ENCODE measurements at places on chromosomes 2 and 18.

GRCh38 chr2:235053651-235054050 is 101.8 kb downstream of the SH3BP4 start:
- no peak for DNase-seq

- no peak for DNase-seq
Observed at GRCh38 chr2:163265562-163265961, 427.0 kb upstream of the KCNH7 start.

DNA sequence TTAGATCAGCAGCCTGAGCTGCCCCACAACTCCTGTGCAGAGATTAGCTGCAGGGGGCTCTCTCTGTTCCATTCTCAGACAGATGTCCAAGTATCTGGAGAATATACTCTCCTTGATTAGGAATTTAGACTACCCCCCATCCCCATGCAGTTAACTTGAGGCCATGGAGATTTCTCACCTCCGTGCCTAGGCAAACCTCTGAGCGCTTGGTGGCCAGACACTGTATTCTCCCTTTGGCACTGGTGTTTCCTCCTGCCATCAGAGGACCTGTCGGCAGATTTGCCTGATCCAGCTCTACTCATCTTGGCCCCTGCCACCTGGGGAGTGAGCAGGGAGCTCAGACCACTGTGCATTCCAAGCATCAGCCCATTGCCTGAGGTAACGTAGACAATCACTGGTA is 48.3 kb downstream of the ZNF804A start:
- no peak for DNase-seq

DNA sequence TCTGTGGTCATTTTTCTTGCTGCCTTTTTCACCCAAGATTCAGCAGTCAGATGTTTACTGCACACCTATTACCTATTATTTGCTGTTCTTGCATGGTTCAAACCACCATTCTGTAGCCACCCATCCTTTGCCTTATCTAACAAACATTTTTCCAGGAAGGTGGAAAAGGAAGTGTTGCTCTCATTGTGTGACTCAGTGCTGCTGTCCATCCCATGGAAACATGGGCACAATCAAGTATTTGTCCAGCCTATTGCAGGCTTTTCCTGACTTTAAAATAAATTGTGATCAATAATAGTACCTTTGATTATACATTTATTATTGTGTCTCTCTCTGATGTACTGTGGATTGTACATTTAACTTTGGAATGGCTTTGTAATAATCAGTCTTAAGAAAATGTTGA is 53.2 kb downstream of the USP14 start:
- no peak for DNase-seq

DNA sequence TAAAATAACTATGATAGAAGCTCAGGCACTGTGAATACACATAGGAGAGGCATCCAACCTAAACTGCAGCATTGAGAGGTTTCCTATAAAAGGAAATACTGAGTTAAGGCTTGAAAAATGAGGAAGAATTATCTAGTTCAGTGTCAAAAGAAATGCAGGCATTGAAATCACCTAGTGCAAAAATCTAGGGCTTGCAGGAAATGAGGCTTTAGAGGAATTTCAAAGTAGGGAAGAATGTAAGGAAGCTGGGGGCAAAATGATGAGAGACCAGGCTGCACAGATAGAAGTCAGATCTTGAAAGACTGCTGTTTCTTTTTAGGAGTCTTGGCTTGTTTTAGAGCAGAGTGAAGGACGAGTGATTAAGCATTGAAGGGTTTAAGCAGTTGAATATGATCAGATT is 28.1 kb upstream of the SCYGR2 start:
- DNase-seq = no peak

DNA sequence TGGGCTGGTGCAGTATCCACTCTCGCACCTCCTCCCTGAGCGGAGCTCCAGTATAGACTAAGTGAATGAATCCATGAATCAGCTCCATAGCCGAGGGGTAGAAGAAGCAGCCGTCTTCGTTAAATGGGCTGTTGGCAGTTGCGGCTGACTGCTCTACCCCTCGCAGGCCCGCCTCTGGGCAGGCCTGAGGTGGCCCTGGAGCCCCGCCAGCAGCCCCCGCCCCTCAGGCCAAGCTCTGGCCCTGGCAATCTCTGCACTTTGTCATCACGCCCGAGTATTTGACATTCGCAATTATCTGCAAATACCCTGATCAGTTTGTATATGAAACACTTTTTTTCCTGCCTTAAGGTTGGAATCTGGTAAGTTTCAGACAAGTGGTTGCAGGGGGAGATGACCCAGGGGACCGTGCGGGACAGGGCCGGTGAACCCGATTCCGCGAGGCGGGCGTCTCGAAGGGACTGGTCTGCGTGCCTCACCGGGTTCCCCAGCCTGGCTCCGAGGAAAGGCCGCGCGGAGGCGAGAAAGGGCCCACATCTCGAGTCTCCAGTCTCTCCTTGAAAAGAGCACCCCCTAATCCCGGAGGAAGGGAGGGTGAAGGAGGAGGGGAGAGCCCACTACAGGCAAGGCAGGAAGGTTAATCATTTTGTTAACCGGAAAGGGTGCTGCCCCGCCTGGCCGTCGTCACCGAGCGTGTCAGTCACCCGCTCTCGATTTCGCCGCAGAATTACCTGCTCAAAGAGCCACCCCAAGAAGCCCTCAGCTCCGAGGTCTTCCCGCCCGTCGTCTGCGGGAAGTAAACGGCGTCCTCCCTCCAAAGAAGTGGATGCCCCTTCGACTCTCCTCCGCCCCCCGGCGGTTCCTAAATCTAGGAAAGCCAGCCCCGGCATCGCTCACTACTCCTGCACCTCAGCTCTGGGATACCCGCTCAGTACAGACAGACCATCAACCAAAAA is 11.1 kb upstream of the SATB2 start:
- DNase-seq = peak; percentile 29

GRCh38 chr2:191754103-191754502 is 76.2 kb downstream of the NABP1 start:
- DNase-seq = no peak

- DNase-seq = no peak
Observed at GRCh38 chr2:150480241-150480640, 7.2 kb downstream of the RND3 start.

GRCh38 chr2:10316860-10317259 is 14.2 kb downstream of the HPCAL1 start:
- DNase-seq = no peak

- DNase-seq = no peak
Observed at GRCh38 chr2:37457401-37457901, 113.0 kb downstream of the QPCT start.

DNA sequence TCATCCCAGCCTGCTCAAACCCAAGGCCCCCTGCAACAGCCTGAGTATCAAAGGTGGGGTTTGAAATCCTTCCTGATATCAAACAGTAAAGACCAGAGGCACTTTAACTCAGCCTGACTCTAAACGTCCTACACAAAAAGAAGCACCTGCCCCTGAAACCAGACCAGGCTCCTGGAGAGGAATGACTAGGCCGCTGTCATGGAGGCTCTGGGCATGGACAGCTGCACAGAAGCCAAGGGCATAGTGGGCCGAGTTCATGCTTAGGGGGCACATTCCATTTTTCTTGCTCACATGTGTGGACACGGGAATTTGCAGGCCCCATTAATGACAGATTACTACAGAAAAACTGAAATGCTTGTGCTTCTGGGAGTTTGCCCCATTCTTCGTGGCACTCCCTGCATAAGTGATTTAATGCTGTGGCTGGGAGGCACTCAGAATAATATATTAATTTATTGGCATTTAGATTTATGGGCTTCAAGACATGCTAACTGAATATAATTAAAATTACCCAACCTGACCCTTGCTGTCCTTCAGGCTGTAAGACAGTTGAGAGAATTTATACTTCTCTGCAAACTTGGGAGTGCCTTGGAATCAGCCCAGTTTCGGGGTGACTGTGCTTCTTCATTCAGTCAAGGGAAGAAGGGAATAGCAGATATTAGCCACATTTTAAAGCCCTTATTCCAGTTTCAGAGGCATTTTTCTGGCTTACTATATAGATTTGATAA is 105.5 kb downstream of the GYPC start:
- no peak for DNase-seq

GRCh38 chr2:204108781-204109295 is 172.3 kb downstream of the ICOS start:
- DNase-seq = no peak

DNA sequence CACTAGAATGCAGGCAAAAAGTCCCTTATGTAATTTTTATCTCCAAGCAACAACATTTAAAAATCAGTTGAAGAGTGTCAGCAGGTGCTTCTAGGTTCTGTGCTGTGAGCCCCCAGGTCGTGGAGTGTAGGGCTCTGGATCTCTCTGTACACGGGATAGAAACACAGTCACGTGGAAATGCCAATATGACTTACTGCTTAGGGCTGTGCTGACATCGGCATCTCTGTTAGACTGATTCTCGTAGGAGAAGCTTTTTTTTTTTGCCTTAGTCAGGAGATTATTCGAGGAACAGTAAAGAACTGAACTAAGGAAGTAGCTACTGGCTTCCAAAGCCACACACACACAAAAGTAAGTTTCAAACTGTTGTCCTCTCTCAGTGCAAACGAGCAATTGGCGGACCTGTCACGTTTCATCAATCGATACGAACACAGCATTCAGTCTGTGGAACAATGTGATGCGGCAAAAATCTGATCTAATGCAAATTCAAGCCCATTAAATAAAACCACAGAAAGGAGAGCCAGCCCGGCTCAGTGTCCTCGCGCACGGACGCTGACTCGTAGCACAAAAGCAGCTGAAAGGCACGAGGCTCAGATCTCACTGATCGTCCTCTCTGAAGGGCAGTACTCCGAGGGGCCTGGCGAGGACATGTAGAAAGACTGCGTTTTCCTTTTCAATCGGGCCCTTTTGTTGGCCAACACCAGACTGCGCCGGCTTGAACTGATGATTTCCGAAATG is 41.5 kb downstream of the PRELID3A start:
- DNase-seq = no peak

DNA sequence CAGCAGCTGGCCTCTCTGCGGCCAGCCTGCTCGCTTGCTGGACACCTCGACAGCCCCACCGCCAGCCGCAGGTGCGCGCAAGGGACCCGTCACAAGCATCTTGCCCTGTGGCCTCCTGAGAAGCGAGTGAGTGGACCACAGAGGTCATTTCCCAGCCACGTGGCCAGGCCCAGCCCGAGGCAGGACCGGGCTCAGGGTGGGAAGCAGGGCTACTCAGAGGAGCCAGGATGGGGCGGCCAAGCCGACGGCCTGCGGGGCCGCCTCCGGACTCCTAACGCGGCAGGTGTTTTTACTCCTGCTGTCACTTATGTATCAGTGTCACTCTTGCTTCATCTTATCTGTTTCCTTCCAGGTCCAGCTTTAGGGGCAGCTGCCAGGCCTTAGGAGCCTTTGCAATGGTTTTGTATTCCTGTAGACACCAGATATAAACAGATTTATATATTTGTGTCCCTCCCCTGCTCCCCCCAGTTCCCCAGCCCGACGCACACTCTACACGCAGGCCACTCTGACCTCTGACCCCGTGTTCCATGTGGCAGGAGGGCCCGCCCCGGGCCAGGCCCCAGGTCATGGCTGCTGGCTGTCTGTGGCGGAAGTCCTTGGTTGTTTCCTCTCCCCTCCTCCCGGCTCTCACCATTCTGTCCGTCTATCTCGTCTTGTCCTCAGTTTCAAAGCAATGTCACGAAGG is 236.4 kb downstream of the ATAD2B start:
- no peak for DNase-seq

DNA sequence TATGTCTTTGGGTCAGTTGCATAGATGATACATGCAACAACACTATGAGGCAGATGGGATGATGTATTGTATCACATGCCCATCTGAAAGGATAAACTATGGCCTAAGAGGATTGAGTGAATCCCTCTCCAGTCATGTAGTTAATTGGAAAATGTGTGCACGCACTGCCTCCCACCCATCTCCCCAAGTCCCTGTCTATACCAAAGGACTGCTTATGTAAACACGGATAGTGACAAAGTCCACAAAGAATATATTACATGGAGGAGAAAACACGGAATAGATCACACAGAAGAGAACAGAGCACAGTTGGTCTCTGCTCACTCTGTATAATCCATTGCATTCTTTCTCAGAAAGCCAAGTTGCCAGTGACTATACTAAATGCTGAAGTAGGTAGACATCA is 82.4 kb downstream of the NCKAP5 start:
- DNase-seq = no peak

GRCh38 chr2:159164457-159164911 is 122.0 kb downstream of the WDSUB1 start:
- DNase-seq = peak; percentile 77

DNA sequence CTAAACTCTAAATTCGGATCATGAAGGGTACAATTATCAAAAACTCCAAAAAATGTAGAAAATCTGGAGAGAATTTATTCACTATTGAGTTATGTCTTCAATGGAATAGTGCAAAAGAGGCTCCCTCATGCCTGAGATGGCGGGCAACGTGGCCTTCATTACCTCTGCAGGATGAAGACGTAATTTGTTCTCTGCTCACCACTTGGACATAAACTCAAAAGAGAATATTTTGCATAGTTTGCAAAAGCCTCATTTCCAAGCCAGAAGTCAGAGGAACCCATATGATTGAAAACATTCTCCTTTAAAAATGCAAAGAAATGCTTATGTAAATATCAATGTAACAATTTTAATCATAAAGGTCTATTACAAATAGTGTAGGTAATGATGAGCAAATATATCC is 58.7 kb downstream of the SLC25A12 start:
- no peak for DNase-seq

- DNase-seq = no peak
Observed at GRCh38 chr18:73235491-73235890, 367.7 kb upstream of the NETO1 start.

DNA sequence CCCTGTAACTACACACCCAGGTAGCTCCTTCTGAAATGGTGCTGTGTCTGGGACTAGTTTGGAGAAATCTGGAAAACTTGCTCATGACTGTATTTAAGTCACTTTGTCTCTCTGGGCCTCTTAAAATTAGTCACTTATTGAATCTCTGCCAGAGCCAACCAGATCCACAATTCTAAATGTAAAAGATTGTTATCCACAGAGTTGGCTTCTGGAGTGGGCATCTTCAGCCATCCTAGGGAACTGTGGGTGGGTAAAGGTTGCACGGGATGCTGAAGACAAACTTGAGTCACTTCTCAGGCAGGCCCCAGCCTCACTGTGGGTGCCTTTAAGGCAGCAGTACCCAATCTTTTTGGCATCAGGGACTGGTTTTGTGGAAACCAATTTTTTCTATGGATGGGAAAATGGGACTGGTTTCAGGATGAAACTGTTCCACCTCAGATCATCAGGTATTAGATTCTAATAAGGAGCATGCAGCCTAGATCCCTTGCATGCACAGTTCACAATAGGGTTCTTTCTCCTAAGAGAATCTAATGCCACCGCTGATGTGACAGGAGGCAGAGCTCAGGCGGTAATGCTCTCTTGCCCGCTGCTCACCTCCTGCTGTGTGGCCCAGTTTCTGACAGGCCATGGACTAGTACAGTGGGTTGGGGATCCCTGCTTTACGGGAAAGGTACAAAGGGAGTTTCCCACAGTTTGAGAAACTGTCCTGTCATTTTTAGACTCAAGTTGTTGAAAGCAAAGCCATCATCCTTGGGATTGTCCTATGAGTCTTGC is 98.3 kb upstream of the SPRED2 start:
- no peak for DNase-seq

DNA sequence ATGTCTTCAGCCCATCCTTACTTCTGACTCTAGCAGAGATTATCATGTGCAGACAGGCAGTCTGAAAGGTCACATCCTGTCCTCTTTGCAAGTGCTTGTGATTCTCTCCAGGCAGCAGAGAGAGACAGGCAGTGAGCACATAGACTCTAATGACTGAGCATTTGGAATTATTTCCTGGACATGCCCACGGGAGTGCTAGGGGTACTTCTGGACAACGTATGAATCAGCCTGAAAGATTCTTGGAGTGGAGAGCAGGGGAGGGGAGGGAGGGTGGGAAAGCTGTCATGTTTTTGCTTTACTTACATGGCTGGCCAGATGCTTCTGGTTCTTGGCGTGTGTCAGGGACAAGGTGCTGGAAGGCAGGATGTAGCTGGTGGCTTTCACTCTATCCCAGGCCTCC is 150.6 kb downstream of the RIF1 start:
- DNase-seq = no peak

- no peak for DNase-seq
Observed at GRCh38 chr2:241252778-241253475, 62.5 kb downstream of the HDLBP start.
